Nephron progenitor cell (in vitro differentiated cells): ENCODE measurements at places on chromosomes 16 and 17.

- no peak for DNase-seq
Observed at GRCh38 chr17:79483842-79484241, 127.0 kb downstream of the RBFOX3 start.

DNA sequence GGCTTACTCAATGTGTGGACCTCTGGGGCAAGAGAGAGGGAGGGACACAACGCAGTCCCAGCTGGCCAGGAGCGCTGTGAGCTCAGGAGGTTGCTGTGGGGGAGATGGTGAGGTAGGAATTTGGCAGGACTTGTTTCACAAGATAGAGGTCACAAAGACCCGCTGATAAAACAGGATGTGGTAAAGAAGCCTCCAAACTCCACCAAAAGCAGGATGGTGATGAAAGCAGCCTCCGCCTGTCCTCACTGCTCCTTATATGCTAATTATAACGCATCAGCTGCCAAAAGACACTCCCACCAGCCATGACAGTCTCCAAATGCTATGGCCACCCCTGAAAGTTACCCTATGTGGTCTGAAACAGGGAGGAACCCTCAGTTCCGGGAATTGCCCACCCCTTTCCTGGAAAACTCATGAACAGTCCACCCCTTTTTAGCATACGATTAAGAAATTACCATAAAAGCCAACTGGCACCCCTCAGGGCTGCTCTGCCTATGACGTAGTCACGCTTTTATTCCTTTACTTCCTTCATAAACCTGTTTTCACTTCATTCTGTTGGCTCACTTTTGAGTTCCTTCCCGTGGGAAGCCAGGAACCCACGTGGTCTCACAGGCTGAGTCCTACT lies 5.3 kb upstream of the EIF4A3 start:
- no peak for DNase-seq

- DNase-seq: no peak
Observed at GRCh38 chr16:74830648-74831047, 56.0 kb upstream of the FA2H start.

GRCh38 chr16:66490774-66491715 lies 58.9 kb downstream of the TK2 start:
- no peak for DNase-seq

- no peak for DNase-seq
Observed at GRCh38 chr17:33209671-33210070, 83.4 kb downstream of the ASIC2 start.

DNA sequence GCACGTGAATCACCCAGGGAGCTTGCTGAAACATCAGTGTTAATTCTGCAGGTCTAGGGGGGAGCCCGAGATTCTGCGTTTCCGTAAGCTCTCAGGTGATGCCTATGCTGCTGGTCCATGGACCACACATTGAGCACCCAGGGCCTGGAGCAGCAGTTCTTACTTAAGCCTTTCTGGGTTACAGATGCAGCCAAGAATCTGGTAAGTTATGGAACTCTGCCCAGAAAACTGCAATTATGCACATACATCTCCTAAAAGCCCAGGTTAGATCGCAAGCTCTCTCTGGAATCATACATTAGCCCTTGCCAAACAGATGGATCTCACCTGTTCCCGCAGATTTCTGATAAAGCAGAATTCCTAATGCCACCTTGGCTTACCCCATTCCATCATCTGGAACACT lies 265.9 kb upstream of the SALL1 start:
- no peak for DNase-seq

DNA sequence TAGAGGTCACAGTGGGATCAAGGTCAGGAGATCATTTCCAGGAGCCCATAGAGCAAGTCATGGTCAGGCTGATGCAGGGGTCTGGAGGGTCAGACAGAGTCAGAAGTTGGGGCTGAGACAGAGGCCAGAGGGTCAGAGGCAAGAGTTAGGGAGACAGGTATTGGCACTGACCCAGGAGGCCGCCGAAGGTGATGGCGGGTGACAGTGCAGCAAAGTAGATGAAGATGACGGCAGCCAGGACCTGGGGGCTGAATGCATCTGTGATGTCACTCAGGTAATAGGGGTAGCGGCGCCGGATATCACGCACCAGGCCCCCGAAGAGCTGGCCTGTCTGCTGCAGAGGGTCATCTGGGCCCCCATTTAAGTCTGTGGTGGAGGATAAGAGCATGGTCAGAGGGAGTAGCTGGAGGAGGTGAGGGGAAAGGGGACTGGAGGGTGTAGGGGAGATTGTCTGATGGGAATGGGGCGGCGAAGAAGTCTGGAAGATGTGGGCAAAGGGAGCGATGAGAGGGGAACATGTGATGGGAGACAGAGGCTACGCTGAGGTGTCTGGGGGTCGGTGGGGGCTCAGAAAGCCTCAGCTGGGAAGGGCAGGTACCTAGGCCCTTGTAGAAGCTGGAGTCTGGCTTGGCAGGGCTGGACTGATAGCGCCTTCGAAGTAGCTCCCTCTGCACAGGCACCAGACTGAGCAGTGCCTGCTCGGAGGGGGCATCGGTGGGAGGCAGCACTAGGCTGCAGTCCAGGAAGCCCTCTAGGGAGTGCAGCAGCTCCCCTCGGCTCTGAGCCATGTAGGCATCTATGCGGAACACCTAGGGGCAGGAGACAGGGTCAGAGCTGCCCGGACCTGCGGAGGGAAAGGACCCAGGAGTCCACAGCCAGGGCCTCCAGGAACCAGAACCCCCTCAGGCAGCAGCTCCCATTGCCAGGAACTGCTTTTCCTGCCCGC lies 9.8 kb downstream of the SLC4A1 start:
- DNase-seq: no peak

- DNase-seq: no peak
Observed at GRCh38 chr16:87541147-87541871, 48.5 kb upstream of the ZCCHC14 start.

DNA sequence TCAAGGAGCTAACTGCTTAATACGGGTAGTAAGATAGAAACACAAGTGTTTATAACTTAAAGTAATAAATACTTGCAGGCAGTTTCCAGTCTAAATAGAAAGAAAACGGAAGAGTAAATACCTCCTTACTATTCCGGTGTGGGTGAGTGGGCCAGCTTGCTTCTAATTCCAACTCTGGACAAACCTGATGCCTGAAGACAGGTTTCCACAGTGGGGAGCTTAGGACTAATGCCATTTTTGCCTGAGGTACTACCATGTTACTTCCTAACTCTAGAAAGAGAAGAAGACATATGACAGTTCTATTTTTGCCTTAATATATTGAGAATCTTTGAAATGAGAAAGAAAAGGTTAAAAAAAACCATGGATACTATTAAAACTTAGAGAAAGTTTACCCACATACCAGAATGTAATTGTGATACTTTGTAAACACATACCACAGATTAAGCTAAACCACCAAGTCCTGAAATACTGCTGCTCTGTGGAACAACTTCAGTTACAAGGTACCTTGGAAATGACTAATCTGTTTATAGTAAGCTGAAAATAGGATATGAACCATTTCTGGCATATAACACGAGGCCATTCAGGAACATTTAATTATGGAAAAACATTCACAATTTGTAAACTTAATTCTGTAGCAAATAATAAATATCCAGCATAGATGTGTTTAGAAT lies 70.2 kb downstream of the ZZEF1 start:
- no peak for DNase-seq

GRCh38 chr17:45702666-45703266 lies 81.4 kb upstream of the CRHR1 start:
- peak; percentile 35 for DNase-seq

- no peak for DNase-seq
Observed at GRCh38 chr16:12975766-12976165, 74.4 kb downstream of the SHISA9 start.

DNA sequence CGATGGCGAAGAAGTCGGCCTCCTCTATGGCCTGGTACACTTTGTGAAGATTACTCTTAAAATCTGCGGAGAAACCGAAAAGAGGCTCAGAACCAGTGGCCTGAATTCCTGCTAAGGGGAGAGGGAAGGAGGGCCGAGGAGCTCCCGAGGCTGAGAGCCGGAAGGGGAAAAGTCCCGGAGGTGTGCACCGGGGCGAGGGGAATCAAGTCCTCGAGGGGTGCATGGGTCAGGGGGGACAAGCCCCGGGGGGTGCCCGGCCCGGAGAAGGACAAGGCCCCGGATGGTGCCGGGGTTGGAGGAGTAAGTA lies 495 bp downstream of the PARN start:
- no peak for DNase-seq

GRCh38 chr16:87657621-87658192 lies 55.4 kb downstream of the JPH3 start:
- DNase-seq: no peak
